ENCODE measurements at places on chromosomes 13 and 19. TPM values are rescaled to one million over a fixed set of nuclear protein-coding genes. Genes with fewer than 3 reads are reported as not detected.

Gene TPTE2
- total RNA-seq = not detected

Gene FCGBP
- 42.1 TPM for total RNA-seq

Gene FXYD3
- not detected for total RNA-seq

Gene FGF14
- 6.6 TPM for total RNA-seq

Gene C19orf67
- not detected for total RNA-seq

Gene ZNF816
- total RNA-seq = 9.7 TPM

Gene ICAM4
- total RNA-seq = 0.57 TPM

Gene ZIC5
- total RNA-seq = not detected

Gene WDR62
- 0.37 TPM for total RNA-seq

Gene OR10H1
- 0.09 TPM for total RNA-seq

Gene PDE4A
- 10.9 TPM for total RNA-seq

Gene IZUMO4
- 0.90 TPM for total RNA-seq

Gene CCDC169
- total RNA-seq = 1.00 TPM

Gene SULT2B1
- 0.60 TPM for total RNA-seq

Gene ZNF44
- total RNA-seq = 14.5 TPM

Gene CGB5
- not detected for total RNA-seq

Gene C2CD4C
- total RNA-seq = 2.9 TPM

Gene UBXN6
- total RNA-seq = 85.5 TPM

Gene EID2B
- total RNA-seq = 2.4 TPM

Gene CHMP2A
- 96.9 TPM for total RNA-seq

Gene GNA15
- 9.9 TPM for total RNA-seq

Gene MEDAG
- 172 TPM for total RNA-seq

Gene B3GNT3
- total RNA-seq = 0.28 TPM

Gene ZNF790
- total RNA-seq = 7.1 TPM

Gene CYP4F8
- not detected for total RNA-seq

Gene ZNF284
- total RNA-seq = 2.3 TPM

Gene ZNF177
- 4.0 TPM for total RNA-seq

Gene SMG9
- 35.3 TPM for total RNA-seq

Gene ZNF627
- total RNA-seq = 8.8 TPM

Gene FGF22
- 0.37 TPM for total RNA-seq

Gene ALOX5AP
- total RNA-seq = 26.8 TPM

Gene ADGRE3
- total RNA-seq = not detected

Gene NXNL1
- total RNA-seq = not detected

Gene BCL2L12
- 8.5 TPM for total RNA-seq

Gene CA11
- total RNA-seq = 5.7 TPM

Gene PGLYRP2
- total RNA-seq = not detected

Gene FARP1
- 61.4 TPM for total RNA-seq

Gene ZNF554
- total RNA-seq = 3.5 TPM

Gene ZNF471
- 7.7 TPM for total RNA-seq

Gene MYO16
- 0.09 TPM for total RNA-seq

Gene ACER1
- total RNA-seq = not detected

Gene GRK1
- total RNA-seq = not detected
